CD8-positive, alpha-beta memory T cell (primary cell): ENCODE measurements at places on chromosomes 2 and 18. TPM values are rescaled to one million over a fixed set of nuclear protein-coding genes. Genes with fewer than 3 reads are reported as not detected.

DNA sequence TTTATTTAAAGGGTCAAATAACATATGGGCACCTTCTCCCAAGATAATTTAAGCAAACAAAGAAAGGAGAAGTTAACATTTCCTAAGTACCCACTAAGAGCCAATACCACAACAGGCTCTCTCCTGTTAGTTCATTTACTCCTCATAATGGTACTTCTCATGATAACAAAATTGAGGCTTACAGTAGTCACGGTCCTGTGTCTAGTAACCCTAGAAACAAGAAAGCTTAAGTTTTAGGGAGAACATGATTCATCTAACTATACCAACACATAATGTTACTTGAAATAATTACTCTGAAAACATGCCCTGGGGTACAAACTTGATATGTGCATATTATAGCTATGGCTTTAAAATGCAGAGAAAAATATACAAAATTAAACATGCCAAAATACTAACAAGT lies 19.8 kb downstream of the IWS1 start:
- H3K27ac ChIP-seq: no peak overlapping the region
- DNase-seq: no peak
- H3K4me3 ChIP-seq: no peak overlapping the region
- H3K27me3 ChIP-seq: no peaks in the 10 kb centered on the region

- H3K36me3 ChIP-seq: no peaks in the 10 kb centered on the region
- peaks cover 74% of the 10 kb centered on the region for H3K4me1 ChIP-seq
- H3K4me3 ChIP-seq: peak overlapping the region; percentile 25
- no peak overlapping the region for H3K27ac ChIP-seq
Measured at GRCh38 chr18:13377496-13377895, 158.9 kb downstream of the LDLRAD4 start.

GRCh38 chr2:57954020-57954419 lies 92.6 kb upstream of the VRK2 start:
- H3K27ac ChIP-seq: no peak overlapping the region
- no peaks in the 10 kb centered on the region for H3K27me3 ChIP-seq
- H3K4me3 ChIP-seq: no peak overlapping the region
- no peaks in the 10 kb centered on the region for H3K4me1 ChIP-seq
- no peaks in the 10 kb centered on the region for H3K36me3 ChIP-seq
- no peak for DNase-seq

GRCh38 chr2:160167089-160167740 lies 32.9 kb downstream of the ITGB6 start:
- H3K36me3 ChIP-seq: no peaks in the 10 kb centered on the region

DNA sequence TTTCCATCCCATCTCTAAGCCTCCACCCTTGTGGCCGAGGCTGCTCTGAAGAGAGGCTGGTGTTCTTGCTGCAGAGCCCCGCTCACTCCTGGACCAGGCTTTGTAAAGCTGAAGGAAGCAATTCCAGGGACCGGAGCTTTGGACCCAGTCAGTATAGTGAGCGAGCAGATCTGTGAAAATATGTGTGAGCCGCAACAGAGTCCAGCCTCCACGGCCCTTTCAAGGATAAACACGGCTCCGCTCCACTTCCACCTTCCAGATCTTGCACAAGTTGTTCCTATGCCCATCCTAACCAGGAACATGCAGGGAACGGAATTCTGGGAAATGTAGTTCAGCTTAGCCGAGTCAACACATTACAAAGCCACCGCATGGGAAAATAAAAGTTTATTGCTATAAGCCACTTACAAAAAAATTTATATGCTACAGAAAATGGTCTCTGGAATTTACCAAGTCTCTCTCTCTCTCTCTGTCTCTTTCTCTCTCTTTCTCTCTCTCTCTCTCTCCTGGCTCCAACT lies 151.7 kb upstream of the ZNF521 start:
- H3K4me3 ChIP-seq: no peak overlapping the region
- no peaks in the 10 kb centered on the region for H3K36me3 ChIP-seq
- no peak overlapping the region for H3K27ac ChIP-seq
- H3K4me1 ChIP-seq: no peaks in the 10 kb centered on the region
- H3K27me3 ChIP-seq: no peaks in the 10 kb centered on the region

GRCh38 chr2:177038787-177039484 lies 173.7 kb upstream of the HNRNPA3 start:
- no peaks in the 10 kb centered on the region for H3K27me3 ChIP-seq
- no peak overlapping the region for H3K4me3 ChIP-seq
- H3K36me3 ChIP-seq: no peaks in the 10 kb centered on the region
- H3K4me1 ChIP-seq: no peaks in the 10 kb centered on the region

DNA sequence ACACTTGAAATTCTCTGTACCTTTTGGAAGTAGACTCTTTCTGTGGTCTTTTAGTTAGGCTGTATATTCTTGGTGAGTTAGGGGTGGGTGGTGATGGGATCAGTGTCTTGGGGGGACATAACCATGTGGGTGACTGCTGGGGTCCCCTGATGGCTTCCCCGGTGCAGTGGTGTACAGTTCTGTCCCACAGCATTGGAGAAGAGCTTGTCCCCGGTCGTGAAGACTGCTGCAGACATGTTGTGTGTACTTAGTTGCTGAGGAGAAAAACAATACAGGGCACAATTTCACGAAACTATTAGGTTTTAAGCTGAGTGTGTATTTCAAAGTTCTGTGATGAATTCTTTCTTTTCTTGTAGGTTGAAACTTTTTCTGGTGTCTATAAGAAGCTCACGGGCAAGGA lies 5.4 kb downstream of the RPS7 start:
- H3K4me3 ChIP-seq: no peak overlapping the region
- DNase-seq: no peak
- peaks cover 53% of the 10 kb centered on the region for H3K36me3 ChIP-seq
- H3K27me3 ChIP-seq: no peaks in the 10 kb centered on the region
- H3K27ac ChIP-seq: no peak overlapping the region
- peaks cover 30% of the 10 kb centered on the region for H3K4me1 ChIP-seq

DNA sequence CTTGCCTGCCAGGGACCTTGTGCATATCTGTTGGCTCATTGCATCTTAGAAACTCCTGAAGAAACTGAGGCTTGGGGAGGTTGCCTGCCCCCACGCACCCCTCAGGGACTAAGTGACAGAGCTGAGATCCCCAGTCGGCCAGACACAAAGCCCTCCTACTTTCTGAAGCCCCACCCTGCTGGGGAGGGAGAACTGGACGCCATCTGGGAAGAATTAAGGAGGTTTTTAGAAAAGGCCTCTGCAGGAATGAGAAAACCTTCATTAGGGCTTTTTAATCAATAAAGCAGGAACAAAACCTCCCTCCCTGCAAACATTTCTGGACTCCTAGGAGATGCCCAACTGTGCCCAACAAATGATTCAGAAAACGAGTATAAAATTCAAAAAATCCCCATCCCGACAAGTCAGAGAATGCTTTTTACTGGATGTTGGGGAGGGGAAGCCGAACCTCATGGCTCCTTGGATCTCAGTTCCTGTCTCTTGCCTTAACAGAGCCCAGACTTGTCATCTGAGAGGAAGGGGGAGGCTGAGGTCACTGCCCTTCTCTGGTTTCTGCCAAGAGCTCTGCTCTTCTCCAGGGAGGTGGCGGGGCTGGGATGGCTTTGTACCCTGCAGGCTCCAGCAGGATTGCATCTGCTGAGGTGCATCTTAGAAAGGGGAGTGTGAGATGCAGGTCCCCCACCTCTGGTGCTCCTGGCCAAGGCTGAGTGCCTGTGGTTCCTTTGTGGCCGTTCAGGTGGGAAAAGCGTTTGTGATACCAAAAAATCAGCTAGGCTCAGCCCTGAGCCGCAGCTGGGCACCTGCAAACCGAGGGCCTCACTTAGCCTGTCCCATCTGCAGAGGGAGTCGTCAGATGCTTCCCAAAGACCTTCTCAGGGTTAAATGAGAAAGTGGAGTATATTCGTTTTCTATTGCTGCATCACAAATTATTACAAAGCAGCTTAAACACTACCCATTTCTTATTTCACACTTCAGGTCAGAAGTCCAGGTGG lies 142.4 kb downstream of the ZFP36L2 start:
- no peaks in the 10 kb centered on the region for H3K27me3 ChIP-seq
- no peak overlapping the region for H3K4me3 ChIP-seq
- H3K4me1 ChIP-seq: peaks cover 5% of the 10 kb centered on the region
- no peak overlapping the region for H3K27ac ChIP-seq
- DNase-seq: no peak

DNA sequence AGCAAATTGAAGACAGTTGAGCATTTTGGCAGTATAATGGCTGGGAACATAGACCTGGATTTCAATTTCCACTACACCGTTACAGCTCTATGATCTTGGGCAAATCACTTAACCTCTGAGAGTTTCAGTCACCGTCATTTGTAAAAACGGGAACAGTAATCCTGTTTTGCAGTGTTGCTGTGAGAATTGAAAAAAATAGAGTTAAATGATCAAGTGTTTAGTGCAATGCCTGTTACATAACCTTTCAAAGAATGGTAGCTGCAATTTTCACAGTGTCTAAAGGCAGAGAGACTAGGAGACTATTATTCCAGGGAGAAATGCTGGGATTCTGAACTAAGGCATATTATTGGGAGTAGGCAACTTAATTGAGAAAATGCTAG lies 2.0 kb downstream of the AGPS start:
- H3K4me3 ChIP-seq: no peak overlapping the region
- no peak overlapping the region for H3K27ac ChIP-seq
- H3K27me3 ChIP-seq: no peaks in the 10 kb centered on the region
- H3K4me1 ChIP-seq: peaks cover 39% of the 10 kb centered on the region

DNA sequence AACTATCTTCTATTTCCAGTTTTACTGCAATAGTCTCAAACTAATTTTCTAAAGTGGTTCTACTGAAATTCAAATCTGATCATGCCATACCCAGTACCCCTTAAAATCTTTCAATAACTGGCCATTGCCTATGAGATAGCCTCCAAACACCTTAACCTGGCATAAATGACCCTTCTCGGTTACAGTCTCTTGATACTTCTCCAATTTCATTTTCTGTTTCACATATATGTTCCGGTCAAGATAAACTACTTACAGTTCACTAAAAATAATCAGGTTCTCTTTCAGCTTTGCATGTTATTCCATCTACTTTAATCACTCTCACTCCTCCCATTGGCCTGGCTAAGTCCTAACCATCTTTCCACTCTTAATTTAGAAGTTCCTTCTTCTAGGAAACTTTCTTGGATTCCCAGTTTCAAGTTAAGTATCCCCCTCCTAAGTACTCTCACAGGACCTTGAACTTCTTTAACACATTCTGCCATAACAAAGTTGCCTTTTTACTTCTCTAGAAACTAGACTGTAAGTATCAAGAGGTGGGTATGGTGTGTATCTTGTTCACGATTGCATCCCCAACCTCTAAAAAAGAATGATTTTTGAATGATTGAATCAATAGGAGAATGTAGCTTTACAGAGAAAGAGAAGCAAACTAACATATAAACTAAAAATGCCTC lies 110.2 kb upstream of the RBBP8 start:
- DNase-seq: no peak
- H3K4me1 ChIP-seq: no peaks in the 10 kb centered on the region
- no peak overlapping the region for H3K27ac ChIP-seq
- no peak overlapping the region for H3K4me3 ChIP-seq

GRCh38 chr2:19519045-19519444 lies 160.6 kb upstream of the OSR1 start:
- no peaks in the 10 kb centered on the region for H3K36me3 ChIP-seq
- no peak for DNase-seq
- H3K27me3 ChIP-seq: no peaks in the 10 kb centered on the region
- H3K27ac ChIP-seq: no peak overlapping the region

The GAREM2 gene
- total RNA-seq: 3.2 TPM

The SLC30A3 gene
- 0.33 TPM for total RNA-seq

The IL1RL1 gene
- total RNA-seq: 0.35 TPM
